ENCODE measurements at places on chromosomes 2 and 18. TPM values are rescaled to one million over a fixed set of nuclear protein-coding genes. Genes with fewer than 3 reads are reported as not detected.

The DUSP2 gene
- 5.5 TPM for total RNA-seq

- peaks cover 36% of the 10 kb centered on the region for H3K4me1 ChIP-seq
- H3K36me3 ChIP-seq: no peaks in the 10 kb centered on the region
- H3K27ac ChIP-seq: peak overlapping the region; percentile 64
- H3K27me3 ChIP-seq: no peaks in the 10 kb centered on the region
- DNase-seq: peak; percentile 60
These were observed 556 bp downstream of the DNMT3A start for GRCh38 chr2:25341011-25341727.

- H3K27ac ChIP-seq: peak overlapping the region; percentile 88
- H3K27me3 ChIP-seq: no peaks in the 10 kb centered on the region
- no peaks in the 10 kb centered on the region for H3K36me3 ChIP-seq
These were observed 1.3 kb downstream of the CEP68 start for GRCh38 chr2:65057391-65058052.

GRCh38 chr2:216350214-216350791 is 22.0 kb downstream of the MARCHF4 start:
- no peaks in the 10 kb centered on the region for H3K27me3 ChIP-seq
- no peak overlapping the region for H3K4me3 ChIP-seq
- H3K36me3 ChIP-seq: no peaks in the 10 kb centered on the region
- no peak overlapping the region for H3K27ac ChIP-seq
- peaks cover 4% of the 10 kb centered on the region for H3K4me1 ChIP-seq

The NOSTRIN gene
- 45.2 TPM for total RNA-seq

- DNase-seq: no peak
- no peaks in the 10 kb centered on the region for H3K27me3 ChIP-seq
- H3K4me1 ChIP-seq: no peaks in the 10 kb centered on the region
- H3K4me3 ChIP-seq: no peak overlapping the region
These were observed 107.8 kb downstream of the METTL8 start for GRCh38 chr2:171325886-171326585.

GRCh38 chr18:23857756-23858155 is 156.8 kb upstream of the TTC39C start:
- H3K4me1 ChIP-seq: peaks cover 7% of the 10 kb centered on the region
- H3K27me3 ChIP-seq: no peaks in the 10 kb centered on the region
- no peak overlapping the region for H3K27ac ChIP-seq
- DNase-seq: peak; percentile 84

The TXNDC2 gene
- 0.12 TPM for total RNA-seq

DNA sequence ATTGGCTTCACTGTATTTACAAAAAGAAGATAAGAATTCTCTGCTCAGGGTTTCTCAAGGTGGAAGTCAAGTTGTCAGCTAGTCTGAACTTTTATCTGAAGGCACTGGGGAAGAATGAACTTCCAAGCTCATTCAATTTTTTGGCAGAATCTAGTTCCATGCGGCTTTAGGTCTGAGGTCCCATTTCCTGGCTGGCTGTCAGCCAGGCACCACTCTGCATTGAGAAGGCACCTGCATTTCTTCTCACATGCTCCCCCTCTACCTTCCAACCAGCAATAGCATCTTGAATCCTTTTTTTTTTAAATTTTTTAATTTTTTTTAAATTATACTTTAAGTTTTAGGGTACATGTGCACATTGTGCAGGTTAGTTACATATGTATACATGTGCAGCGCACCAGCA is 46.2 kb upstream of the RPE start:
- H3K27me3 ChIP-seq: no peaks in the 10 kb centered on the region
- no peaks in the 10 kb centered on the region for H3K36me3 ChIP-seq
- no peak overlapping the region for H3K4me3 ChIP-seq
- no peak overlapping the region for H3K27ac ChIP-seq
- no peak for DNase-seq
- peaks cover 3% of the 10 kb centered on the region for H3K4me1 ChIP-seq

DNA sequence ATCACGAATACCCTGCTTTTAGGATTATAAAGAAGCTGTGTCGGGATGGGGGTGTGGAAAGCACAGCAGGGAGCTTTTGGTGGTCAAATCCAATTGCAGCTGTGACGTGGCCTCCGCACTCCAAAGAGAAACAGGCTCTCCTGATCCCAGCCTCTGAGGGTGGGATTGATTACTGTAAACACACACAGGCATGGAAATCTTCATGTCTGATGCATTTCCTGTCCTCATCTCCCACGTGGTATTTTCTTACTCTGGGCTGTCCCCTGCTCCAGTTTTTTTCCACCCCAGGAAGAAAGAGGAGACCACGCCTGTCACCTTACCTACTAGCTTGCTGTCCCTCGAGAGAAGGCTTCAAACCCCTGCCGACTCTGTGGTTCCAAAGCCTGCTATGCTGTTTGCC is 22.7 kb downstream of the RNF152 start:
- no peaks in the 10 kb centered on the region for H3K27me3 ChIP-seq
- no peaks in the 10 kb centered on the region for H3K36me3 ChIP-seq
- no peak for DNase-seq
- peak overlapping the region; percentile 25 for H3K27ac ChIP-seq
- H3K4me3 ChIP-seq: no peak overlapping the region

The PSD4 gene
- 43.2 TPM for total RNA-seq

GRCh38 chr2:236866542-236867340 is 218.9 kb upstream of the COPS8 start:
- H3K4me3 ChIP-seq: no peak overlapping the region
- peaks cover 16% of the 10 kb centered on the region for H3K4me1 ChIP-seq
- DNase-seq: no peak
- no peaks in the 10 kb centered on the region for H3K36me3 ChIP-seq

The POMC gene
- total RNA-seq: 3.9 TPM

DNA sequence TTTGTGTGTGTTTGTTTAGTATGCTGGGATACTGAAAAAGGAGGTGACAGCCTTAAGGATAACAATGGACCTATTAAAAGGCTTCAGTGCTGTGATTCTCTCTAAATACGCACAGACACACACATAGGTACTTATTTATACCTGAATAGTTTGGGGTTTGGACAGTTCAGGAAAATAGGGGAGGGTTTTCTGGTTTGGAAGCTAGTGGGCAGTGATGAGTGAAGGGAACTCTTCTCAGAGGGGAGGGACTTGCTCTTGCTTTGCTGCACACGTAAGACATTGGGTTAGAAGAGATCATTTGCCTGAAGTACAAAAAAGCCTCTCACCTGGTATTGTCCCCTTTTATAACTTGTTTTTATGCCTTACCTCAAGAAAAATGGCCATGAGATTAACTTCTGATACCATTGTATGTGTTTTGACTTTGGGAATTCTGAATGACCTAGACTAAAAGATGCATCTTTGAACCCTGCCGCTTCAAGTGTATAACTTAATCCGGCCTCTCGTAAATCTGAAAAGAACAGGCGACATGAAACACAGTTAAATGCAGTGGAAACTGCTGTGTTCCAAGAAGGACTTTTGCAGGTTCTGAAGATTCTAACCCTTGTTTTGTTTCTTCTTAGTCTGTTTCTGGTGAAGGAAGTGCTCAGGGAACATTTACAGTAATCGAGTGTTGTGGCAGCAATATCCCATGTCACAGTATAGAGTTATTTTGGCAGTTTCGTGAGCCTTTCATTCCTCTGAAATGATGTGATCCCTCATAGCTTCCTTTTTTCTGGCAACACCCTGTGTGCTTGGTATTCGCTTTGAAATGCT is 2.5 kb downstream of the CRIM1 start:
- no peak for DNase-seq
- H3K4me1 ChIP-seq: peaks cover 61% of the 10 kb centered on the region
- H3K36me3 ChIP-seq: no peaks in the 10 kb centered on the region
- peak overlapping the region; percentile 86 for H3K4me3 ChIP-seq
- no peaks in the 10 kb centered on the region for H3K27me3 ChIP-seq

DNA sequence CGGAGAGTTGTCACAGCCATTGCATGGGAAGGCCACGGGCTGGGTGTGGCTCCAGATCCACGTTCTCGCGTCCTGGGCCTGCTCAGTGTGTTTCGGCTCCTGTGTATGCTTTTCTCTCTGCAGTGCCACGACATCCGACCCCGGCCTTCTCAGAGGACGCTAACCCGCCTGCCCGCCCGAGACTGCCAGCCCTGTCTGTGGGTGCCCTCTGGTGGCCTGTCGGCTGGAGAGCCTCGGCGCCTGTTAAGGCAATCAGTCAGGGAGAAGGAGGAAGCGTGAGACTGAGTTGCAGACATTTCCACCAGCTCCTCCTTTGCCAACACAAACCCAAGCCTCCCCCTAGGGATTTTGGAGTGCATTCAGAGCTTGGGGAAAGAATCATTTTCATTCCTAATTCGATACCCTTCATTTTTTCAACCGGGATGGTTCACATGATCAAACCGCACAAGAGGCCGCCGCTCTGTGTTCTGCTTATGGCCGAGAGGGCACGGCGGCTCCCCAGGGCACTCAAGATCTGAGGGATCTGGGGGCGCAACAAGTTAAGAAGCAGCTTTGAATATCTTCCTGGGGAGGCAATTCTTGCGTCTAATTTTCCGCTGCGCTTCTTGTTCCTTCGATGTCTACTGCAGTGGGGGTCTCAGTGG is 37.5 kb upstream of the ZBTB7C start:
- peak overlapping the region; percentile 11 for H3K4me3 ChIP-seq
- H3K27me3 ChIP-seq: no peaks in the 10 kb centered on the region
- peaks cover 11% of the 10 kb centered on the region for H3K4me1 ChIP-seq
- no peak overlapping the region for H3K27ac ChIP-seq
- peak; percentile 90 for DNase-seq

- no peaks in the 10 kb centered on the region for H3K4me1 ChIP-seq
- DNase-seq: no peak
- H3K4me3 ChIP-seq: no peak overlapping the region
- no peaks in the 10 kb centered on the region for H3K27me3 ChIP-seq
These were observed 279.8 kb downstream of the RBM43 start for GRCh38 chr2:150981826-150982225.

The ANKRD44 gene
- 58.7 TPM for total RNA-seq

GRCh38 chr2:43950383-43951008 is 45.3 kb downstream of the LRPPRC start:
- peaks cover 92% of the 10 kb centered on the region for H3K36me3 ChIP-seq
- H3K27ac ChIP-seq: no peak overlapping the region
- no peaks in the 10 kb centered on the region for H3K27me3 ChIP-seq
- H3K4me3 ChIP-seq: no peak overlapping the region
- no peak for DNase-seq
- no peaks in the 10 kb centered on the region for H3K4me1 ChIP-seq

The CRACDL gene
- 17.8 TPM for total RNA-seq

The LRRFIP1 gene
- 180 TPM for total RNA-seq

DNA sequence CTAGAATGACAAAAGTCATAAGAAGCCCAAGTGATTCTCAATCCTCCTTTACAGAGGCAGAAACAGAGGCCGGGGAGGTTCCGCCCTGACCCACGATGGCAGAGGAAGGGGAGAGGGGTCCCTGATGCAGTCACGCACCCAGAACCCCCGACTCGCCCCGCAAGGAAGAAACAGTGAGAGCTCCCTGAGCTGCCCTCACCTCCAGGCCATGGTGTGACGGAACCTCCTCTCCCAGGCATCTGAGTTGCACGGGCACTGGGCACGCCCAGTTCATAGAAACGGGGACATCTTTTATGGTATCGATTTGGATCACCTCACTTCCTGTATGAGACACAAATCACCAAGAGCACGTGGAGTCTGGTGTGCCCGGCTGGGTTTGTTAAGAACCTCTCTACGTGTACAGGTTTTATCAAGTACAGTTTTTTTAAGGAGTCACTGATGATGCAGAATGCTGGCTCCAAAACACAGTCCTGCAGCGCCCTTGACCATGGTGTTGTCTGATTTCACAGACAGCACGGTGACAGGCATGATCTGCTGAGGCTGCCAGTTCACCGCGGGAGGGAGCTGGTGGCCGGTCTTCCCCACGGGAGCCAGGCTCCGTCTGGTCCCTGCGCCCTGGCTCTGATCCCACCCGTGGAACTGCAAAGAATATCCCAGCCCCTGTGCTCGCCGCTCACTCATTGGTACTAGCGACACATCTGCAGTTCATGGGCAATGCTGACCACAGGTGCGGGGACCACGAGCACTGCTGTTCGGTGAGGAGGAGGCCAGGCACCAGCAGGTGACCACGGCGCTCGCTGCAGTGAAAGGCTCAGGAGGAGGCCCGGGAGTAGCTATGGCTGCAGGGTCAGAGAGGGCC is 35.6 kb downstream of the PXDN start:
- no peaks in the 10 kb centered on the region for H3K27me3 ChIP-seq
- H3K27ac ChIP-seq: peak overlapping the region; percentile 61
- H3K36me3 ChIP-seq: no peaks in the 10 kb centered on the region
- no peak overlapping the region for H3K4me3 ChIP-seq

GRCh38 chr2:208392300-208392699 is 14.3 kb upstream of the PTH2R start:
- H3K27me3 ChIP-seq: no peaks in the 10 kb centered on the region
- H3K27ac ChIP-seq: no peak overlapping the region
- DNase-seq: no peak
- H3K36me3 ChIP-seq: no peaks in the 10 kb centered on the region
- no peaks in the 10 kb centered on the region for H3K4me1 ChIP-seq
- H3K4me3 ChIP-seq: no peak overlapping the region

GRCh38 chr2:241804326-241805229 is 4.4 kb upstream of the NEU4 start:
- DNase-seq: peak; percentile 45
- no peak overlapping the region for H3K27ac ChIP-seq
- H3K36me3 ChIP-seq: no peaks in the 10 kb centered on the region
- H3K27me3 ChIP-seq: peaks cover 27% of the 10 kb centered on the region

DNA sequence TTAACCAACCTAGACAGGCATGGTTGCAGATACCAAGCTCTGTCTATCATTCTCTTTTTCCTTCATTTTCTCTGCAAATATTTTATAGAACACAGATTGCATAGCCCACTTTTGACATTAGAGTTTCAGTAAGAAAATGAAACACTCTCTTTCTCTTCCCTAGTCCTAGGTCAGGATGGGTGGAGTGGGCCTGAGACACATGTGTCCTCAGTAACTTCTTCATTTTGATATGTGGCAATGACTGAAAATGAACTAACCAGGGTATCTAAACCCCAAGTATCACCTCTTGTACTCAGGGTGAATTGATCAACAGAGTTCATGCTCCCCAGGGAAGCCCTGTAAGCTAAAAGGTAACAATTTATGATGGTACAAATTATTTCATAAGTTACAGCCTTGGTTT is 37.0 kb upstream of the KYNU start:
- H3K27ac ChIP-seq: no peak overlapping the region
- H3K36me3 ChIP-seq: no peaks in the 10 kb centered on the region
- H3K4me1 ChIP-seq: no peaks in the 10 kb centered on the region
- no peak for DNase-seq

The HOXD13 gene
- total RNA-seq: not detected

- no peaks in the 10 kb centered on the region for H3K36me3 ChIP-seq
- no peak overlapping the region for H3K4me3 ChIP-seq
- DNase-seq: no peak
- H3K4me1 ChIP-seq: peaks cover 28% of the 10 kb centered on the region
These were observed 158.3 kb downstream of the ANTXR1 start for GRCh38 chr2:69171116-69171896.

- H3K27me3 ChIP-seq: no peaks in the 10 kb centered on the region
- no peaks in the 10 kb centered on the region for H3K36me3 ChIP-seq
- no peak overlapping the region for H3K4me3 ChIP-seq
- no peak for DNase-seq
- no peak overlapping the region for H3K27ac ChIP-seq
These were observed 328.1 kb downstream of the NR4A2 start for GRCh38 chr2:156004459-156004858.

GRCh38 chr2:30869988-30870387 is 62.7 kb upstream of the CAPN13 start:
- no peaks in the 10 kb centered on the region for H3K27me3 ChIP-seq
- H3K4me1 ChIP-seq: no peaks in the 10 kb centered on the region
- no peaks in the 10 kb centered on the region for H3K36me3 ChIP-seq
- H3K4me3 ChIP-seq: no peak overlapping the region
- no peak for DNase-seq

All from lower lobe of right lung (tissue), 2 donors.